ENCODE measurements at places on chromosomes 2 and 18.
A peak's percentile ranks its signal among the peaks of the same experiment; 100 is the strongest.

DNA sequence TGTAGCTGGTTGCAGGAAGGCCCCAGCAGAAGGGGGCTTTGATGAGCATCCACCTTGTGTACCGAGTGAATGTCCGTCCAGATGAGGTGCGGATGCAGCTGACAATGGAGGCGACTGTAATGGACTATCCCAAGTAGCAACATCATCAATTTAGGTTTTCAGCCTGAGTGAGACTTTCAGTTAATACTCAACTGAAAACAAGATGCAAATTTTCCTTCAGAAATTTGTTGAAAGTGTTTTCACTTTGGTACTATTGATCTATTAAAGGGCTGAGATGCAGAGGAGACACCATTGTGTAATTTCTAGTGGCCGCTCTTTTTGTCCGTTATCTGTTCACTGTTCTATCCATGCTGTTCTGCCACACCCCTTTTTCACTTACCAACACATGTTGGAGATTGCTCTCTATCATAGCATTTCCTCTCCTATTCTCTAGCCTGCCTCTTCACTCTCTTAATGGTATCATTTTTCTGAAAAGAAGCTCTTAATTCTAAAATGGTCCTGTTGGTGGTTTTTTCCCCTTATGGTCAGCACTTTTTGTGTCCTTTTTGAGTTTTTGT lies 12.0 kb upstream of the CASP8 start:
- no peaks in the 10 kb centered on the region for H3K27me3 ChIP-seq
- no peak overlapping the region for H3K27ac ChIP-seq
- no peak overlapping the region for H3K4me3 ChIP-seq
- no peaks in the 10 kb centered on the region for H3K36me3 ChIP-seq
- no peak for DNase-seq

GRCh38 chr2:175815537-175815936 lies 186.5 kb downstream of the LNPK start:
- H3K36me3 ChIP-seq: peaks cover 16% of the 10 kb centered on the region
- DNase-seq: no peak
- no peak overlapping the region for H3K4me3 ChIP-seq
- no peak overlapping the region for H3K27ac ChIP-seq
- H3K27me3 ChIP-seq: peaks cover 2% of the 10 kb centered on the region

DNA sequence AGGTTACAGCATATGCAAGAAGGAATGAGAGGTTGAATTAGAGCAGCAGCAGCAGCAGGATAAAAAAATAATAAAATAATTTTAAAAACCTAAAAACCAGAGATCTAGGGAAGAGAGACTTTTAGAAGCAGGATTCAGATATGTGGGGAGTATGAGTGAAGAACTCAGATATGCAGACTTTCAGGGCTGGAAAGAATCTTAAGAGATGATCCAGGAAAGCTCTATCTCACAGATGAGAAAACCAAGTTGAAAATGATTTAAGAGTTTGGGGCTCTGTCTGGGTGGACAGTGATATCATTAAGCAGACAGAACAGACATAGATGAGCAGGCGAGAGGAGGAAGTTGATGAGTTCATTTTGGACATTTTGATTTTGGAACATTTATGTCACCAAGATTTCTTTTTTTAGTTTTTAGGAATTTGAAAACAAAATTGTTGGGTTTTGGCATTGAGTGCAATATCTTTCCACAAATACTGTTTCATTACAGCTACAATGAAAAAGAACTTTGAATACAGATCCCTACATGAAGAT lies 31.8 kb downstream of the BCL2 start:
- peaks cover 25% of the 10 kb centered on the region for H3K4me1 ChIP-seq
- no peaks in the 10 kb centered on the region for H3K36me3 ChIP-seq
- no peak for DNase-seq
- no peaks in the 10 kb centered on the region for H3K27me3 ChIP-seq

- no peaks in the 10 kb centered on the region for H3K36me3 ChIP-seq
- peaks cover 42% of the 10 kb centered on the region for H3K4me1 ChIP-seq
- no peak overlapping the region for H3K4me3 ChIP-seq
Observed at GRCh38 chr2:143847257-143847656, 672.7 kb downstream of the ZEB2 start.

DNA sequence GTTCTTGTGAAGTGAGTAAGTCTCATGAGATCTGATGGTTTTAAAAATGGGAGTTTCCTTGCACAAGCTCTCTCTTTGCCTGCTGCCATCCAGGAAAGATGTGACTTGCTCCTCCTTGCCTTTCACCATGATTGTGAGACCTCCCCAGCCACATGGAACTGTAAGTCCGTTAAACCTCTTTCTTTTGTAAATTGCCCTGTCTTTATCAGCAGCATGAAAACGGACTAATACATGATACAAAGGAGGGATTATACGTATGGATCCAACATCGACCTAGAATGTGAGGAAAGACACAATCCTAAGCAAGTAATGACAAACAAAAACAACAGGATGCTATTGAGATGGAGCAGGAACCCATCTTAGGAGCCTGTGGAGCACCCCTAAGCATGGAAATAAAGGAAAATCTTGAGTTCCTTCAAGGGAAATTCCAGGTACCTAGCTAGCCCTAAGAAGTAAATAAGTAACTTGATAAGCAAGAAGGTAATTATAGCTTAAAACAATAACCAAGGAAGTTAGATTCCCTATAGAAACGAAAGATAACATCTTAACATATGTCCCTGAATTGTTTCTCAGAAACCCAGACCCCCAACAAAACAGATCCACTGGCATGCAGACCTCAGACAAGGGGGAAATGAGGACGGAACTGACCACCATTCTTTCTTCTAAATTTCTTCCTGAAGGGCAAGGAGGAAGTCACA lies 1.5 kb upstream of the TNFRSF11A start:
- H3K27ac ChIP-seq: no peak overlapping the region
- peaks cover 10% of the 10 kb centered on the region for H3K27me3 ChIP-seq
- DNase-seq: no peak
- H3K36me3 ChIP-seq: no peaks in the 10 kb centered on the region

- peak; percentile 82 for DNase-seq
- peak overlapping the region; percentile 10 for H3K27ac ChIP-seq
- H3K4me1 ChIP-seq: peaks cover 7% of the 10 kb centered on the region
Observed at GRCh38 chr2:127197475-127198385, 22.4 kb downstream of the CYP27C1 start.

DNA sequence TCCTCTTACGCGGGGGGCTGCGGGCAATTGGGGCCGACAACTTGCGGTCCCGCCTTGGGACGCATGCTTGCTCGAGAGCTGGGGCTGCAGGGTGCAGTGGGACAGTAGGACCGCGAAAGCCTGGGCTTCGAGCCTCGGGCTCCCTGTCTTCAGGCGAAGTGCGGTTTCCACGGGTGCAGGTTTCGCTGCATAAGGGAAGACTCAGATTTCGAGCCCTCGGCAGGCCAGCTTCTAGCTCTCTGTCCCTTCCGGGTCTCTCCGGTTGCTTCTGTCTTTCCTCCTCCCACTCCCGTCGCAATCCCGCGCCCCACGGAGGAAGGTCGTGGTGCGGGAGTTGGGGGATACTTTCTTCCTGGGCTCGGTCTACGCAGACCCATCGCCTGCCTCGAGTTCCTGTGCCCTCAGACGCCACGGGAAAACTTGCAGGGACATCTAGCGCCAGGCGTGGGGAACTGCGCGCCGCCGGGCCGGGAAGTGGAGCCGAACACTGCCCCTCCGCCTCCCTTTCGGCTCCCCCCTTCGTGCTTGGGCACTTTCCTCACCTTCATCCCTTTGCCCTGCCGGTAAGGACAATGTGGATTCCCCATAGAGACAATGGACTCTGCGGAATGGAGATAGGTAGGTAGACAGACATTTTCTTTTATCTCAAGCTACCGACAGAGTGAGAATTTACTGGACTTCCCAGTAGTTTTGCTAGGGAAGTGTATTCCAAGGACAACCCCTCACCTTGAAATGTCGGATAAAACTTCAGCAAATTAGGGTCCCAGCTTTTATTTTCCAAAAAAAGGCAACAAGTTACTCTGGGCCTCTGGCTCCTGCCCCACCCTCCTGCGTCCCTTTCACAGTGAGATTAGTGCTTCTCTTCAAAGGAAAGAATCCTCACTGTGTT lies 4.2 kb upstream of the HOXD13 start:
- peaks cover 50% of the 10 kb centered on the region for H3K27me3 ChIP-seq
- peaks cover 6% of the 10 kb centered on the region for H3K4me1 ChIP-seq
- H3K27ac ChIP-seq: no peak overlapping the region
- no peaks in the 10 kb centered on the region for H3K36me3 ChIP-seq
- peak overlapping the region; percentile 90 for H3K4me3 ChIP-seq

DNA sequence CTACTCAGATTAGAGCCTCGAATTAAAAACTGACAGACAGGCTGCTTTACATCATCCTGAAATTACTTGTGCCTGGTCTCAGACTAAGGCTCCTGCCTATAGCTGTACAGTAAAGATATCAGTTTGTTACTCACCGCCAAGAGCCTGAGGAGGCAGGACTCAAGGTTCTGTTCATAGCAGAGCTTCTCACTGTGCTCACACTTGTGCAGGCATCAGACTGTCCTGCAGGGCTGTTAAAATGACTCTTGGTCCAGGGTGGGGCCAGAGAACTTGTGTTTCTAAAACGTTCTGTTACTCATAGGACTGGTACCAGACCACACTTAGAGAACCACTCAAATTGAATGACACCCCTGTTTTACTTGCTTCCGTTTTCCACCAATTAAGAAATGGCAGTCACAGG lies 310.0 kb downstream of the DPP10 start:
- peaks cover 2% of the 10 kb centered on the region for H3K27me3 ChIP-seq
- no peaks in the 10 kb centered on the region for H3K4me1 ChIP-seq
- DNase-seq: no peak
- no peak overlapping the region for H3K27ac ChIP-seq
- no peaks in the 10 kb centered on the region for H3K36me3 ChIP-seq
- no peak overlapping the region for H3K4me3 ChIP-seq

DNA sequence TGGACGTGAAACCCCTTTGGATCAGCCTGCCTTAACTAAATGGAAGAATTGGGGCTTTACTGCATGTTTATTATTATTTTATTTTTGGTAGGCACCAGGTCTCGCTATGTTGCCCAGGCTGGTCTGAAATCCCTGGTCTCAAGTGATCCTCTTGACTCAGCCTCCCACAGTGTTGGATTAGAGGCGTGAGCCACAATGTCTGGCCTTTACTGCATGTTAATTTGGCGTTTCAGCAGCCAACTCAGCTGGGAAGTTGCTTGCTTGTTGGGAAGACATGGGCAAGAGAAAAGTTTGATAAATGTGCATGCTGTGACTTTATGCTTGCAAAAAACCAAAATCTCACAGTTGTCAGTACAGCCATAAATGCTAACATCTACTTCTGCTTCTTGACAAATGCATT lies 105.1 kb downstream of the FMNL2 start:
- H3K36me3 ChIP-seq: no peaks in the 10 kb centered on the region
- H3K27me3 ChIP-seq: peaks cover 15% of the 10 kb centered on the region
- no peak overlapping the region for H3K4me3 ChIP-seq
- H3K27ac ChIP-seq: no peak overlapping the region
- peaks cover 67% of the 10 kb centered on the region for H3K4me1 ChIP-seq
